Stimulated activated CD8-positive, alpha-beta memory T cell treated with anti-CD3 and anti-CD28 coated beads, Interleukin-7, amount 100 ng/mL, for 48 hours (primary cell): ENCODE measurements at places on chromosomes 13 and 19.

- no peak for DNase-seq
Observed at GRCh38 chr19:19687090-19687489, 18.5 kb downstream of the ZNF101 start.

DNA sequence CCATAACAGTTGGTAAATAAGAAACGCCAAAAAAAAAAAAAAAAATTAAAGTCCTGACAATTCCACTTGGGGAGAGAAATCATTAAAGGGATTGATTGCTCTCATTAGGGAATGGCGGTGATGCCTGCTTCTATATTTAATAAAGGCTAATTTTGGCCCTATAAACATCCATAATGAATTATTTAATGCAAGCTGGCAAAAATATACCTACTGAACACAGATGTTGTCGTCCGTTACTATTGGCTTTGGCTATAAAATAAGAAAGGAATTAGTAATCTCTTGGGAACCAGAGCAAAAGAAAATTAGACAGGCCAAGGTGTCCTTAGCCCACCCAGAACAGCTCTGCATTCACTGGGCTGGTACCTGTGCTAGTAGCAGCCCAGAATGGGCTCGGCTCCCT is 717.3 kb downstream of the DIAPH3 start:
- DNase-seq, result no peak

DNA sequence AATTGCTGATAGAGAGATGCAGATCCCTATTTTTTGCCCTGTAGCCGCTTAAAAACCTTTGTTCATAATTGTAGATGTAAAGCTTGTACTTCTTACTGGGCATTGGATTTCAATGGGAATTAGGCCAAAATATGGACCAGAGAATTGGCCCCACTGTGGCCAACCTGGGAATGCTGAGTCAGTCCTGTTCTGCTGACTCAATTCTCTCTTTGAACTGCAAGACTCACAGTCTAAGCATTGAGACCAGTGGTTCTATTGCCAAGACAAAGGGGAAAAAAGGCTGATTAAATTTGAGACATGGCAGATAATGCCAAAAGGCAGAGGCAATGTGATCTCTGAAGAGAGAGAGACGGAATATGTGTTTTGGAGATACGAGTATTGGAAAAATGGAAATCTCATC is 72.5 kb upstream of the UBL3 start:
- DNase-seq, result no peak

DNA sequence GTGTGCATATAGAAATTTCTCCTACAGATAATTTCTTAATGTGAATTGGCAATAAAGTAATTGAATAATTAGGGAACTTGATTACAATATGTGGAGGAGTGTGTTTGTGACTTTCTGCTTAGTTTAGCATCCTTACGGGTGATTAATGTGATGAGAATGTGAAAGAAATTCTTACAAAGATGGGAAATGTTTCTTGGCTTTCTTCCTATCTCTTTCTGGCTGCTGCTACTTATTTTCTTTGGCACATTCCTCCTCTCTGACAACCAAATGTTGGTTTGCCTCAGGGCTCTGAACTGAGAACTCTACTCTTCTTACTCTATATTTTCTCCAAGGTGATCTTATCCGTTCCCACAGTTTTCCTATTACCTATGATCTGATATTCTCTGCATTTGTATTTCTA is 300.1 kb downstream of the TBC1D4 start:
- DNase-seq, result no peak

DNA sequence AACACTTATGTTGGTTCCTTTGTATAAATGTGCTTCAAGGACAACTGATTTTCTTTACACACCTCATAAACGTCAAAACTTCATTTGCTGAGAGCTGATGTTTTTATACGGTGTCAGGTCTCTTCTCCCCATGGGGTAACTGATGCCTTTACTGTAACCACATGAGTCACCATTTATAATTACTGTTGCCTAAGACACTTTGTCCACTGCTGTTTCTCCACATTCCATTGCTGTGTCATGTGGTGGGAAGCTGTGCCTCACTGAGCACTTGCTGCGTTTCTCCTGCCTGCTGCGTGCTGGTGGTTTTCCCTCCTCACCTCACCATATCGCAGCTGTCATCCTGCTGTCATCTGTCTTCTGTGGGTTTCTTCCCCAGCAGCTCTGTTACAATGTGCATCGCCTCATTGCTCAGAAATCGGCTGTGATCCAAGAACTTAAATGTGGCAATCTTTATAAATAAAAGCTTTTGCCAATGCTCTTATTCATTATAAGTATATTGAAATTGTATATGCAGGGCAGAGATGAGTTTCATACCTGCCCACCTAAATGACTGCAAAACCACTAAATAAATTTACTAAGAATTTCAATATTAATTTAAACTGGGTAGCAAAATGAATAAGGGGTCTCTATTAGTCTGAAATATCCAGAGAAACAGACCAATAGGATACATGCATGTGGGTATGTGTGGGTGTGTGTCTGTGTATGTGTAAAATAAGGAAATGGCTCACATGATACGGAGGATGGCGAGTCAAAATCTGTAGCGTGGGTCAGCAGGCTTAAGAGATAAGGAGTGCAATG is 547.0 kb upstream of the SLITRK5 start:
- DNase-seq, result no peak

GRCh38 chr19:36340786-36341372 is 38.1 kb downstream of the ZFP14 start:
- DNase-seq, result no peak

DNA sequence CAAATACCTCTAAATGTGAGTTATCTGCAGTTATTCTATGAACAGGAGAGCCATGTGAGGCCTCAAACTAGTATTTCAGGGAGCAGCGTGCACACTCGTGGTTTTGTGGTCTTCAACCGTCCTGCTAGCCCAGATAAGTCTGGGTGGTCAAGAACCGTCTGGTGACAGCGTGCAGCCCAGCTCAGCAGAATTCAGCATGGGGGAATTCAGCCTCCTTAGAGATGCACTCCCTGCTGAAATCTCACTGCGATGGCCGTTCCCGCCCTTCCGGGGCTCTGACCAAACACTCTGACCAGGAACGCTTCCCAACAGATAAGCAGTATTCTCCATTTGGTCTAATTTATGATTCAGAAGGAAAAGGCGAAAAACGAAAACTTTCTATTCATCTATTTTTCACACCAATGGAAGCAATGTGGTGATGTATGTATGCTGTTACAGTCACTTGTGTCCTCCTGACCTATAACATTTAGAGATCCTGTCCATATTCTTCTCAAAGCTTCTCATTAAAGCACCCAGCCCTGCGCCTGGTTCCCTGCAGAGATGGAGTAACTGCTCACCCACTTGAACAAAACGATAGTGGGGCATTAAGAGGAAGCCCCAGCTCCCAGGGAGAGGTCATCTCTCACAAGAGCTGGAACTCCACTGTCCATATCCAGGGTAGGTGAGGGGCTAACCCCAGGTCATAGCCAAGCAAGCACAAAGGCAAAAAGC is 2.9 kb downstream of the ANKRD27 start:
- no peak for DNase-seq

DNA sequence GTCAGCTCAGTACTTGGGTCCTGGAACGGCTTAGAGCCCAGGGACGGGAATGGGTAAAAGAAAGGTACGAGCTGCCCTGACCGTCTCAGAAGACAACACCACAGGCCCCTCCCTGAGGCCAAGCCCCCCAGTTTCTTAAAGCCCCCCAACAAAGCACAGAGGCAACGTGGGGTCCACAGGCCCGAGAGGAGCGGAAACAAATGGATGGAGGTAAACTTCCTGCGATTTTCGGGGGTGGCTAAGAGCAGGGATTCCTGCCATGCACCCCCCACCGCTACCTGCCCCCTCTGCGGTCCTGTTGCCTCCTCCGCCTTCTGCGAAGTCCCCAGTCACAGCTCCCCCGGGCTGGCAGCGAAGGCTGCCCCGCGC is 48.2 kb downstream of the PTPRS start:
- no peak for DNase-seq

- DNase-seq, result no peak
Observed at GRCh38 chr13:63497601-63498000, 2082.0 kb upstream of the PCDH20 start.

- DNase-seq, result no peak
Observed at GRCh38 chr19:16217716-16218451, 20.2 kb downstream of the AP1M1 start.

DNA sequence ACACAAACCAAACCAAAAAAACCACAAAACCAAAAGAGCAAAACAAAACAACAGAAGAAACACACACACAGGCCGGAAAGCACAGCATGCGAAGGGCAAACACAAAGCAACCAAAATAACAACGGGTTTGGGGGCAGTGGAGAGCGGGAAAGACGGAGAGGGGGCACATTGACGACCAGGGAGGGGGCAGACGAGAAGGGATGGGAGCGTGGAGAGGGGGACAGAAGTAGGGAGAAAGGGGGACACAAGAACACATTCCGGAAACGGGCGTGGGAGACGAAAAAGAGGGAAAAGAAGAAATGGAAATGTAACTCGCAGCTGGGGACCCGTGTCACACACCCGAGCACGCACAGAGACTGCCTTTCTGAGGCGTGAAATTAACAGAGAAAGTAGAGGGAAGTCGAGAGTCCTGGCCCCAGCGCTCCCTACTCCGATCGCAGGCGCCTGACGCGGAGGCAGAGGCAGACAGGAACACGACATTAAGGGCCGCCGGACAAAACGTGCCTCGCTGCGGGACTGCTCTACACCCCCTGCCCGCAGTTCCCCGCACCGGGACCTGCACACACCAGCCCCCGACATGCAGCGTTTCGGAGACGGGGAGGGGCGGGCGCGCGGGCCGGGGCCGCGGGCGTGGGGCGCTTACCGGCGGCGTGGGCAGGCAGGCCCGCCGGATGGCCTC is 652 bp downstream of the POU4F1 start:
- DNase-seq, result no peak

GRCh38 chr19:38361633-38362075 is 12.7 kb upstream of the PSMD8 start:
- peak; percentile 78 for DNase-seq

GRCh38 chr13:35478271-35479037 is 2.0 kb upstream of the MAB21L1 start:
- no peak for DNase-seq

DNA sequence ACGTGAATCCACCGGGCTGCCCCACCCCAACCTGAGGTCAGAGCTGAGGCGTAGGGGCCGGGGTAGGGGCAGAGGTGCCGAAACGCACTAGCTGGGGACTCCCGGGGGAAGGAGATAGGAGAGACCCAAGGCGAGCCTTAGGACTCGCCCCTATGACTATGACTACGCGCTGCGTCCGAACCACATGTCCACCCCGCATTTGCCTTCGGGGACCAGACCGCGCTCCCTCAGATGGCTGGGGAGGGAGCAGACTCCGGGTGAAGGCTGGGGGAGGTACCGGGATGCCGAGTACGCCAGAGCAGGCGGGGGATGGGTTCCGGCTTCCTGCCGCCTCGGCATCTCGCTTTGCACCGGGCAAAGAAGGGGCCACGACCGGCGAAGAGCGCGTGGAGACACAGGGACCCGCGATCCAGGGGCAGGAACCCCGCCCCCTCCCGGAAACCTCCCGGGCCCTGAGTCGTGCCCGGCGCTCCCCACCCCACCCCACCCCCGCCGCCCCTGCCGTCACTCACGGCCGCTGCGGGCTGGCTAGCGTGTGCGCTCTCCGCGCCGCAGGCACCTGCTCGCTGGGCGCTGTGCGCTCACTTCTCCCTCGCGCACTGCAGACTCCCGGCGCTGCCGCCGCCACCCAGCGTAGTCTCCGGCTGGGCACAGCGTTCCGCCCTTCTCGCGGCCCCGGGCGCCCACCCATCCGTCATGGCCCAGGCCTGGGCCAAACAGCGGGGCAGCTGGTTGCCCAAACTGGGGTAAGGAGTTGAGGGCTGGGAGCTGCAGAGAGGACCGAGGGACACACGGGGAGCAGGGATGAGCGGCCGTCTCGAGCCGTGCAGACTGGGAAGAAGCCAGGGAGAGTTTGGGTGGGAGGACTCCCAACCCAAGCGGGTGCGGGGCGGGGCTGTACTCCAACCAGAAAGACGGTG is 622 bp upstream of the VSTM2B start:
- no peak for DNase-seq

GRCh38 chr19:32406161-32407003 is 812 bp downstream of the DPY19L3 start:
- no peak for DNase-seq

- no peak for DNase-seq
Observed at GRCh38 chr13:110576736-110577476, 15.4 kb upstream of the RAB20 start.

DNA sequence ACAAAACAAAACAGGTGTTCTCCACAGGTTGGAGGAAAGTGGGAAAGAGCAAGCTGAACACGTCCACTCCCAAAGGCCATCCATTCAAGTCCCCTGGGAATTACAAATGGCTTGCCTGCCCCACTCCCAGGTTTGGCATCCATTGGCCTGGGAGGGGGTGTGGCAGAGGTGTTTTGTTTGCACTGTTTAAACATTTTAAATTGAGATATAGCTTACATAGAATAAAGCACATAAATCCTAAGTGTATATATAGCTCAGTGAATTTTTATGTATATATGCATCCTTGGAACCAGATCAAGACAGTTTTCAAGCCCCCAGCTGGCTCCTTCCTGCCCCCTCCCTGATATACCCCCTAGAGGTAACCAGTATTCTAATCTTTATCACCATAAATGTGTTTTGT is 12.7 kb downstream of the SLC25A42 start:
- no peak for DNase-seq

- DNase-seq, result no peak
Observed at GRCh38 chr19:32363632-32364031, 18.2 kb downstream of the ZNF507 start.

- no peak for DNase-seq
Observed at GRCh38 chr19:35398570-35398969, 27.7 kb downstream of the GPR42 start.

DNA sequence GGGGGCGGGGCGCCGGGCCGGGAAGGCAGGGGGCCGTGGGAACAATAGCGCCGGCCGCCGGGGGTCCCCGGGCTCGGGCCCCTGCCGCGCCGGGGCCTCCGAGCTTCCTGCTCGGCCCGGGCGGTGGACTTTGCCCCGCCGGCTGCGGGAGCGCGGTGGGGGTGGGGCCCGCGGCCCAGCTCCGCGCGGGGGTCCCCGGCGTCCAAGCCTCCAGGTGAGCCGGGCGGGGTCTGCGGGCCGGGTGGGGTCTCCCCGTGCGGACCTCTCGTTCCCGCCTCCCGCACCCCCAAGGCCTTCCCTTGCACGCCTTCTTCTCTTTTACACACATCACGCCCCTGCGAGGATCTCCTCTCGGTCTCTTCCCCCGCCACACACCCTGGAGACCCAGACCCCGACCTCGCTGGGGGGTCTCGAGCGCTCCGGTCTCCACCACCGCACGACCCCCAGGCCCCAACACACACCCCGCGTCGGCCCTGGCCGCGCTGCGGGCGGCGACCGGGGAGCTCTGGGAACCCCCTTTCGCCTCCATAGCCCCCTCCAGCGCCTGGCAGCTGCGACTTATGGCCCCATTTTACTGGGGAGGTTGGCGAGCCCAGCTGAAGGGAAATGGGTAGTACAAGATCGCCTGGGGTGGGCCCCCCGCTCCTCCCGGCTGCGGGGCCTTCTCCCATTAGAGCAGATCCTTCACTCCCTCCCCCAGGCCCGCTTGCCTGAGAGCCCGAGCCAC is 711 bp downstream of the CAMSAP3 start:
- DNase-seq, result no peak

GRCh38 chr19:33240181-33240771 is 14.6 kb upstream of the SLC7A10 start:
- no peak for DNase-seq
